ENCODE measurements at places on chromosomes 16 and 17. TPM values are rescaled to one million over a fixed set of nuclear protein-coding genes. Genes with fewer than 3 reads are reported as not detected.

The AMZ2 gene
- 71.6 TPM for total RNA-seq

The CCL2 gene
- total RNA-seq: 128 TPM

The SRL gene
- not detected for total RNA-seq

The TBC1D28 gene
- total RNA-seq: not detected

The TOP2A gene
- total RNA-seq: 2.2 TPM

The ZNF200 gene
- total RNA-seq: 12.9 TPM

The GFAP gene
- 1.1 TPM for total RNA-seq

The INCA1 gene
- total RNA-seq: 0.22 TPM

The CA5A gene
- not detected for total RNA-seq

The IGFBP4 gene
- total RNA-seq: 258 TPM

The CACNB1 gene
- total RNA-seq: 6.2 TPM

The WDR90 gene
- 12.3 TPM for total RNA-seq

The CORO6 gene
- total RNA-seq: 2.0 TPM

The DOC2A gene
- total RNA-seq: not detected

The PPM1D gene
- 19.0 TPM for total RNA-seq

The C1QL1 gene
- not detected for total RNA-seq

The IGF2BP1 gene
- total RNA-seq: 30.6 TPM

The PPM1E gene
- 0.22 TPM for total RNA-seq

The DHRS7C gene
- total RNA-seq: not detected

The C16orf74 gene
- 21.8 TPM for total RNA-seq

The KLHL10 gene
- total RNA-seq: not detected

The ACSM2A gene
- total RNA-seq: not detected

The AANAT gene
- total RNA-seq: not detected

The STH gene
- total RNA-seq: not detected

The CDRT15L2 gene
- total RNA-seq: not detected

The TBC1D3B gene
- 0.29 TPM for total RNA-seq

The TBC1D3I gene
- total RNA-seq: not detected

The ZCCHC14 gene
- total RNA-seq: 12.2 TPM

The ENPP7 gene
- total RNA-seq: not detected

The CCL4 gene
- not detected for total RNA-seq

The ETV4 gene
- total RNA-seq: 26.1 TPM

The RPL13 gene
- total RNA-seq: 3,370 TPM

The PGS1 gene
- total RNA-seq: 53.0 TPM

The HP gene
- total RNA-seq: not detected

The MT4 gene
- total RNA-seq: not detected

The GDPD1 gene
- 3.1 TPM for total RNA-seq

The TP53TG3D gene
- 0.43 TPM for total RNA-seq

The UTS2R gene
- total RNA-seq: not detected

The GNGT2 gene
- 0.14 TPM for total RNA-seq

The AIPL1 gene
- total RNA-seq: not detected

The PLLP gene
- 0.14 TPM for total RNA-seq

The CDR2L gene
- total RNA-seq: 44.7 TPM

The SYNGR3 gene
- total RNA-seq: 0.86 TPM

The LRRC37B gene
- 9.6 TPM for total RNA-seq

The SLC16A13 gene
- 1.1 TPM for total RNA-seq

The APPBP2 gene
- 28.9 TPM for total RNA-seq
